ENCODE measurements at places on chromosomes 5 and 9.

GRCh38 chr9:125586172-125586511, 120.9 kb downstream of the MAPKAP1 start:
- no peak for DNase-seq

DNA sequence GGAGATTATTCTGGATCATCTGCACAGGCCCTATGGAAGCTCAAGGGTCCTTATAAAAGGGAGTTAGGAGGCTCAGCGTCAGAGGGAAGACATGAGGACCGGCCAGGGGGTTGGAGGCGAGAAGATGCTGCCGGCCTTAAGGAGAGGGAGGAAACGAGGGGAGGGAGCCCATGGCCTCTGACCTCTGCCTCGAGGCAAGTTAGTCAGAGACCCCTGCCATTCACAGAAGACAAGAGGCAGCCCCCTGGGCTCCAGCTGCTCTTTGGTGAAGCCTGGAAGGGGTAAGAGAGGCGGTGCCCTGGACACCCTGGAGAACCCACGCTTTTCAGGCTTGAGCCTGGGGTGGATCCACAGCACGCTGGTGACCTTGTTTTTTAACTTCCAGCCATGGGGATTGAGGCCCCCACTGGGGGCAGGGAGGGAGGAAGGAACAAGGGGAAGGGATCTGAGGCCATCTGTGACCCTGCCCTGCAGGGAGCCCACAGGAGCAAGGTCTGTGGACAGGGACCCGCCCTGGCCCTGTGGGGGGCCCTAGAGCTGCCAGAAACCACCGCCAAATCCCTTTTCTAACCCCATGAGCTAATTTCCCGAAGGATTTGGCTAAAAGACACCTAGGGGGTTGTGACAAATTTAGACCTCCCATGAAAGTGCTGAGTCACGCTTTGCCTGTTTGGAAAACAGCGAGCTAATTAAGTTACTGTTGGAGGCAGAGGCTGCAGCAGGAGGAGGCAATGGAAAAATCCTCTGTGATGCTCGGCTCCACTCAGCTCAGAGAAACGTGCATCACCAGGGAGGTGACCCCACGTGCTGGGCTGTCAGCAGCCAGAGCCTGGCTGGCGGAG, 49.7 kb downstream of the OLFM1 start:
- no peak for DNase-seq

DNA sequence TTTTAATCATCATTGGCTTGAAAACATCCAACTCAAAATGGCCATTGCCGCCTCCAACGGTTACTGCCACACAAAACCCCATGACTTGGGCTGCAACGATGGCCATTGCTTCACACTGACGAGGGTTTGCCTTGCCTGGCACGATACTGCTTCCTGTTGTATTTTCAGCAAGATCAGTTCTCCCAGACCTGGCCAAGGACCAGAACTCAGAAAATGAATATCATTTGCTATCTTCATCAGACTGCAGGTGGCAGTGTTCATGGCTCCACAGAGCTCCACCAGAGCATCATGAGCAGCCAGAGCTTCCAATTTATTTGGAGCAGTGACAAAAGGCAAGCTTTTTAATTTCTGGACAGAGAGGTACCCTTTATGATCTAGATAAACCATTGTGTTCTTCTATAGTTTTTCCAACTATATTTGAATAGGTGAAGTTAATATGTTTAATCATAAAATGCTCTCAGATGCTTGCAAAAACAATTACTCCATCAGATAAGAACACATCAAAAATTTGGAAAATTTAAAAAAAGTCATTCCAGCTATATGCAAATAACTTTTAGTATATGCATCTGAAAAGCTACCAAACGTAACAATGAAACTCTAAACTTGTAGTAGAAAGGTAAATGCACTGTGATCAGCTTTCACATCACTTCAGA, 10.4 kb downstream of the AMACR start:
- peak; percentile 76 for DNase-seq

GRCh38 chr5:107542831-107543231, 127.9 kb downstream of the EFNA5 start:
- DNase-seq = peak; percentile 88

DNA sequence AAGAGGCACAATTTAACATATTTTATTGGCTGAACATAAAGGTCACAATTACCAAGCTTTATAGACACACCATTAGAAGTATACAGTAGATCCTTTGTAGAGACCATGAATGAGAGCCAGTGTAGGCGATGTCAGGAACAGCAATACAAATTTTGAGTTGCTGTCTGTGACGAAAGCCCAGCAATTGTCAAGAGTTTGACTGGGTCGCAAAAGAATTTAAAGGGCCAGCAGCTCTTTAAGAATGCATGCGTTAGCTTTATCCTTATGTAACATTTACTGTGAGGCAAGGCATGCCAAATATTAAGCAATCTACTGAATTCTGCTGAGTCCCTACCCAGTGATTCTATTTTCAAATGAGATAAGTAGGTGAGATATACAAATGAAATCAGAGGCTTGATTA, 236.9 kb downstream of the ARRDC3 start:
- DNase-seq = no peak

DNA sequence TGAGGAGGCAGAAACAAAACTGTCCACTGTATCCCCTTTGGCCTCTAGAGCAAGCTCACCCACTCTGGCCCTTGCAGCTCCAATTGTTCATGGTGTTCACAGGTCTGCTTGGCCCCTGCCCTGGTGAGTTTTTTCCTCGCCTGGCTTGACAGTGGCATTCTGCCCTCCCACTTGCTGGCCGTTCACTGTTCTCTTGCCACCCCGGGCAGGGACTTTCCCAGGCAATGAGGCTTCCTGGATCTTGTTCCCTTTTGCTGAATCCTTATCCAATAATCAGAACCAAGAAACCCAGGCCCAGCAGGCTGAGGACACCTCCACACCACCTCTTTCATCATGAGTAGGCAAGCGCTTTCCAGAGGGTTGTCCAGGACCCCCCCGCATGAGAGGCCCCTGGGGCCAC, 31.2 kb downstream of the ZNF618 start:
- DNase-seq = no peak

GRCh38 chr9:99690573-99690972, 131.1 kb upstream of the NR4A3 start:
- DNase-seq = no peak

- DNase-seq = no peak
Observed at GRCh38 chr9:93710370-93710723, 134.0 kb downstream of the PHF2 start.

GRCh38 chr9:122056484-122056883, 36.6 kb downstream of the TTLL11 start:
- DNase-seq = no peak

DNA sequence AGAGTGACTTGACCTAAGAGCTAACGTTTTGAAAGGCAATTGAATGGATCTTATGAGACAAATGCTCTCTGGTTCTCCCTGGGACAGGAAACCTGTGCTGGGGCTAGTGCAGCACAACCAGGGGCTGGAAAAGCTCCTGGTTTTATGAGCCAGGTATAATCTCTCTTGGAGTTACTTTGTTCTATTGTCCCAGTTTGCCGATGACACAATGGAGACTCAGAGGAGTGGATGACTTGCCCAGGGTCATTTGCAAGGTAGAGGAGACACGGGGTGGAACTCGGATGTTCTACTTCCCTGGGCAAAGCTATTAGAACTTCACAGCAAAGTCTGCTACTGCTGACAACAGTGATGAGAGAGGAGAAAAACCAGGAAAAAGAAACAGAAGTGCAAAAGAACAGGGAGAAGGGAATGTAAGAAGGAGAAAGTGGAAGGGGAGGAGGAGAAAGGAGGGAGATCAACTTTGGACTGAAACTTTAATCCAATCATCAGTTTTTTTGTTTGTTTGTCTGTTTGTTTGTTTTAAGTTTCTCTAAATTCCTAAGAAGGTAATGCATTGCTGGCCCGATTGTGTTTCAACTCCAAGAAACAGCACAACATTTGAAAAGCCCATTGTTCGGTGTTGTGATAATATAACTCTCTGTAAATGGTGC, 7.4 kb upstream of the GSN start:
- DNase-seq = no peak

- no peak for DNase-seq
Observed at GRCh38 chr5:124343451-124343867, 403.0 kb downstream of the ZNF608 start.

DNA sequence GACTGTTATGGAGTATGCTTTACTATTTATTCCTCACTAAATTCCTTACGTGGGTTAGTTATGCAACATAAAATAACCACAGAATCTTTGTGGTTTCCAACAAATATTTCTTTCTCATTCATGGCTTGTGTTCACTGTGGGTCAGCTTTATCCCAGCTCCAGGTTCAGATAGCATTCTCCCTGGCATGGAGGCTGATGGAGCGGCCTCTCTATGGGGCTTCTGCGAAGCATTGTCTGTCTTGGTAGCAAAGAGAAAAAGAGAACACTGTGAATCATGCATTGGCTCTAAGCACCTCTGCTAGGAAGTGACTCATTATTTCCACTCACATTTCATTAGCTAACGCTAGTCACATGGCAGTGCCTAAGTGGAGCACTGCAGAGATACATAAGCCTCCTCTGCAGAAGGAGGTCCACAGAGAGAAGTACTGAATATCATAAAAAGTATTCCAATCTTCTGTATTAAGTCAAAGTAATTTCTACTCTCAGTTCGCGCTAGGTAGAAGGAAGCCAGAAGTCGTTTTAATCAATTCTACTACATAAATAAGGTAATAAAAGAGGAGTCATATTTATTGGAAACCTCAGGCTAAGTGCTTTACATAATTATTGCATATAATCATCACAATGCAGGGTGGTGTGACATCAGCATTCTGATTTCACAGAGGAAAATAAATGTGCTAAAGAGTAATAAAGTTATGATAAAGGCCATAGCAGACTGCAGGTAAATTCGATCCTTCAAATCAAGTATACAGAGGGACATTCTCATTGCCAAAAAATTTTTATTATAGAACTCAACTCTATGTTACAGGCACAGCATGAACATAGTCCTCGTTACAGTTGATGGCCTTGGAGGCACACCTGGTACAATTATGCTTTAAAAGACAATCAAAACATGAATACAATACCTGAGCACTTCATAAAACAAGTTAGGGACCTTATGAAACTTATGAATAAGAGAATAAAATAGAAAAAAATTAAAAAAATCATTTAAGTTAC, 531.1 kb downstream of the CETN3 start:
- DNase-seq = peak; percentile 29

GRCh38 chr5:174729075-174729680, 4.8 kb downstream of the MSX2 start:
- DNase-seq = no peak

DNA sequence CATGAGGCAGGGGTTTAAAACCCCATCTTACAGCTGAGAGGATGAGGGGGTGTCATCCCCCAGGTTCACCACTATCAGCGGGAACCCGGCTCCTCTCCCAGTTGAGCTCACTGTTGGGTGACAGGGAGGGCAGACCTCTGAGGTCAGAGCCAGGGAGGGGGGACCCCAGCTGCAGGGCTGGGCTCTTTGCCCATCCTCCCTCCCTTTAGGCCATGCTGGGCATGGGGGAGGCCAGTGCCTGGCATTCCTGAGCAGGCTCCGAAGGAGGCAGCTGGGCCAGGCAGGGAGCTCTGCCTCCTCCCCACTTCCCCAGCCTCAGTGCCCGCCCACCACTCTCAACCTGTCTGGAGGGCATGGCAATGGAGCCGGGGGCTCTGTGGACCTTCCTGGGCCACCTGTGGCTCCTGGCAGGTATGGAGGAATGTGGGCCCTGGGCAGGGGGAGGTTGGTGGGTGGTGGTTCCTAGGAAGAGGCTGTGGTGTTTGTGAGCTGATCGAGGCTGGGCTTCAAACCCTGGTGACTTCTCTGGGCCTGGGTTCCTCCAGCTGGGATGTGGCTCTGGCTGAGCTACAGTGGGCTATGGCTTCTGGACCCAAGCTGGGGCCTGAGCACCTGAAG, 12.6 kb downstream of the CRB2 start:
- no peak for DNase-seq

DNA sequence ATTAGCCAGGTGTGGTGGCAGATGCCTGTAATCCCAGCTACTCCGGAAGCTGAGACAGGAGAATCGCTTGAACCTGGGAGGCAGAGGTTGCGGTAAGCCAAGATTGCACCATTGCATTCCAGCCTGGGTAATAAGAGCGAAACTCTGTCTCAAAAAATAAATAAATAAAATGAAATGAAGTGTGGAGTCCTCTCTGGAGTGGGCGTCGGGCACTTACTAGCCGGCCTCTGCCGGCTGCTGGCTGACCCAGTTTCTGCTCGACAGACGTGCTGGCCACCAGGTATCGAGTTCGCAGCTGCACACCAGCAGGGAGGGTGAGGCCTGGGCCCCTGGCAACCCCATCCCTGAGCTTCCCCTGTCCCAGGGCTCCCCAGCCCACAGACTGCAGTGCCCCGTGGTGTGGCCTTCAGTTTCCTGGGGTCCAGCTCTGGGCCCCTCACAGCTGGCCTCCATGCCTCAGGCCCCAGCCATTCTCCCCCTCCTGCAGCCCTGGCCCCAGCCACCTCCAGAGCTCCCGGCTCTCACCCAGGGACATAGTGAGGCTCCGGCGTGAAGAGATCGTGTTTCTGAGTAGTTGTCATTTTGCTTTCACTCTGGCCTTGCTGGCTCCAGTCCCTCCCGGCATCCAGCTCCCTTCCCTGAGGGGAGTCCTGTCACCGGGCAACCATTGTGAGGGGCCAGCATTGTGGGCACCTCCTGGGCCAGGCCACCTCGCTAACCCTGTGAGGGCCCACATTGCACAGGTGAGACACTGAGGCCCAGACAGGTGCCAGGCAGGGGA, 3.8 kb upstream of the STPG3 start:
- no peak for DNase-seq

DNA sequence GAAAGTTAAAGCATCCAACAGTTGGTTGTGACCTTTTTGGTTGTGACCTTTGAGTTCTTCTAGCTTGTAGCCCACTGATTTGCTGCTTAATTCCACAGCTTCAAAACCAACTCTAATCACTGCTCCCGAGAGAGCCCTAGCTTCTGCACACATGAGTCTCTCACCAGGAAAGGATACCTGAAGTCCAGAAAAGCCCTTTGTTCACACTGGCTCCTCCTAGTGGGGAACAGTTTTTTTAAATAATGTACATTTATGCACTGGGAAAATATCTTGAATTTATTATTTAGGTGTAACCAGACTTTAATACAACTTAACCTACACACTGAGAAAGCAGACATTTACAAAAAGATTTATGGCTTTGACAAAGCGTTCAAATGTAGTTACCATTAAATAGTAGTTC, 120.2 kb upstream of the CCDC152 start:
- DNase-seq = no peak

GRCh38 chr5:10406651-10407050, 35.0 kb upstream of the ROPN1L start:
- no peak for DNase-seq

- no peak for DNase-seq
Observed at GRCh38 chr5:59285300-59286016, 608.1 kb downstream of the PDE4D start.

- no peak for DNase-seq
Observed at GRCh38 chr5:157479166-157479565, 19.2 kb downstream of the NIPAL4 start.

DNA sequence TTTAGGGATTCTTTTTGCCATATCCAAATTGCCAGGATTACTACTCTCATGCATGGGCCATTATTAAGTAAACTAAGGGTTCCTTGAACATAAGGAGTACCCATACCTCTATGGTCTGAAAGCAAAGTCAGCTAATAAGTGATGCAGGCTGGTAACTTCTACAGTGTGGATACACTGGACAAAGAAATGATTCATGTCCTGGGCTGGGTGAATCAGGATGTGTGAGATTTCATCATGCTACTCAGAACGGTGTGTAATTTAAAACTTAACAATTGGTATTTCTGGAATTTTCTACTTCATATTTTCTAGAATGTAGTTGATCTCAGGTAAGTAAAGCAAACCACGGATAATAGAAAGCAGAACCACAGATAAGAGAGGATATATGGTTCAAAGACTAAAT, 428.8 kb downstream of the CHSY3 start:
- no peak for DNase-seq

GRCh38 chr5:136048966-136049365, 20.2 kb downstream of the TGFBI start:
- no peak for DNase-seq

- DNase-seq = no peak
Observed at GRCh38 chr5:168756453-168757391, 177.6 kb upstream of the PANK3 start.
